ENCODE measurements at places on chromosomes 1 and 21. TPM values are rescaled to one million over a fixed set of nuclear protein-coding genes. Genes with fewer than 3 reads are reported as not detected.

The ELAPOR1 gene
- total RNA-seq: 0.33 TPM

The OSCP1 gene
- total RNA-seq: 15.7 TPM

The WNT2B gene
- total RNA-seq: 3.2 TPM

The ATP6V0B gene
- total RNA-seq: 56.7 TPM

The LCE1F gene
- total RNA-seq: not detected
